T-helper 17 cell (primary cell): ENCODE measurements at places on chromosomes 3 and 15. TPM values are rescaled to one million over a fixed set of nuclear protein-coding genes. Genes with fewer than 3 reads are reported as not detected.

GRCh38 chr15:73821181-73821580 lies 52.2 kb upstream of the TBC1D21 start:
- DNase-seq: no peak
- peaks cover 43% of the 10 kb centered on the region for H3K27me3 ChIP-seq
- H3K27ac ChIP-seq: no peak overlapping the region
- H3K4me3 ChIP-seq: no peak overlapping the region
- no peaks in the 10 kb centered on the region for H3K4me1 ChIP-seq

DNA sequence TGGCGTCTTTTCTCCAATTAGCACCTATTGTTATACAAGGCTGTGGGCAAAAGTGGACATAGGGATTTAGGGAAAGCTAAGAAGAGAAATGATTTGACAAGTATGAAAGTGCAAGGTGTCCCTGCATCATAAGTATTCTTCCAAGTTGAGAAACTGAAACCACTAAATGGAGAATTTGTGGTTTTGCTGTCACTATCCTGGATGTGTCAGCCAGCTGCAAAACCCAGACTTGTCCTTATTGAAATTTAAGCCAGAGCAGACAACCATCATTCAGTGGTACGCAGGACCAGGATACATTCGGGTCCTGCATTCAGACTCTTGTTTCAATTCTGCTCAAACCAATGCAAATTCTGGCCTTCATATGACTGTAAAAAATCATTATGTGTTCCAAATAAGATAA lies 384.8 kb upstream of the TGFBR2 start:
- H3K36me3 ChIP-seq: peaks cover 2% of the 10 kb centered on the region
- no peaks in the 10 kb centered on the region for H3K4me1 ChIP-seq
- H3K27ac ChIP-seq: no peak overlapping the region
- peaks cover 11% of the 10 kb centered on the region for H3K27me3 ChIP-seq
- no peak overlapping the region for H3K4me3 ChIP-seq
- DNase-seq: no peak

DNA sequence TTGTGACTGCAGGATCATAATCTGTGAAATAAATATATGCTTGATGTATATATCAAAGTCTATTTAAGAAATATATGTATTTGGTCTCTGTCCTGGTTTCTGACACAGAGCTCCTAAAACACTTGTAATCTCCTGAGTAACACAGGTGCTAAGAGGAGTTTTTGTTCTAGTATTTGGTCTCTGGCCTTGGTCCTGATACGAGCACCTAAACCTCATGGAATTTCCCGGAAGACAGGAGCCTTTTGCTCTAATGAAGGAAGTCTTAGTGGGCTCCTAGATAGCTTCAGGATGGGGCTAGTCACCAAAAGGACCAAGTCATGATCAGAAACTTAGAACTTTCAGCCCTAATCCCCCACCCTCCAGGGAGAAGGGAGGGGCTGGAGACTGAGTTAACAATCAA lies 19.2 kb upstream of the MUSTN1 start:
- peak overlapping the region; percentile 21 for H3K27ac ChIP-seq
- H3K4me1 ChIP-seq: peaks cover 12% of the 10 kb centered on the region
- DNase-seq: no peak
- H3K36me3 ChIP-seq: peaks cover 6% of the 10 kb centered on the region
- no peaks in the 10 kb centered on the region for H3K27me3 ChIP-seq

DNA sequence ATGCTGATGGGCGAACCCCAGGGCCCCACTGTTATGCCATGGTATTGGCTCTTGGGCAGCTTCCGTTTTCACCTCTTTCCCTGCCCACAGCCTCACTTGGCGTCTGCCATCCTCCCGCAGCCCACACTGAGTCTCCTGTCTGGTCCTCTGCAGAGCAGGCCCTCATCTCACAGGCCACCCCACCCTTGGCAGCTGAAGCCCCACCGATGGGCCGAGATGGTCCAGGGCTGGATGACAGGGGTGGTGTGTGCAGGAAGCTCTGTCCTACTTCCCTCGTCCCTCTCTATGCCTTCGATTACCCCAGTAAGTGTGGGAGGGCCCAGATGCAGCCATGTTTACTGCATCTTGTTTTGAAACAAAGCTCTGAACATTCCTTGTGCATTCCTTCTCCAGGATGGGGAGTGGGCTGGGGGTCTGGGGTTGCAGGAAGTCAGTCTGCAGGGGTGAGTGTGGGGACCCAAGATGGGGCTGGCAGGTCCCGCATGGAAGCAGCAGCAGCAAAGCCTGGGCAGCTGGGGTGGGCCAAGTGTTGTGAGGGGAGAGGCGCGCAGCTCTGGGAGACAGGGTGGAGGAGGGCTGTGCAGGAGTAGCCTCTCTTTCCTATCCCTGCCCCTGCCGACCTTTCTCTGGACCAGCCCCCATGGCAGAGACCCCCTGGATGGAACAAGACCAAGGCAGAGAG lies 20.9 kb downstream of the TBC1D21 start:
- no peak for DNase-seq
- no peak overlapping the region for H3K27ac ChIP-seq
- no peak overlapping the region for H3K4me3 ChIP-seq
- H3K4me1 ChIP-seq: peaks cover 10% of the 10 kb centered on the region
- H3K27me3 ChIP-seq: peaks cover 13% of the 10 kb centered on the region
- peaks cover 5% of the 10 kb centered on the region for H3K36me3 ChIP-seq

GRCh38 chr3:15768421-15769255 lies 29.1 kb downstream of the ANKRD28 start:
- peaks cover 28% of the 10 kb centered on the region for H3K4me1 ChIP-seq
- peaks cover 5% of the 10 kb centered on the region for H3K36me3 ChIP-seq
- no peak overlapping the region for H3K27ac ChIP-seq
- no peaks in the 10 kb centered on the region for H3K27me3 ChIP-seq
- DNase-seq: no peak
- H3K4me3 ChIP-seq: no peak overlapping the region

GRCh38 chr3:143146486-143147274 lies 27.1 kb downstream of the CHST2 start:
- H3K4me1 ChIP-seq: peaks cover 1% of the 10 kb centered on the region
- no peak for DNase-seq
- H3K27ac ChIP-seq: no peak overlapping the region
- H3K27me3 ChIP-seq: peaks cover 7% of the 10 kb centered on the region

GRCh38 chr3:98592345-98592935 lies 971 bp downstream of the CPOX start:
- peak overlapping the region; percentile 91 for H3K27ac ChIP-seq
- peaks cover 3% of the 10 kb centered on the region for H3K36me3 ChIP-seq
- no peak for DNase-seq
- peak overlapping the region; percentile 99 for H3K4me3 ChIP-seq
- H3K27me3 ChIP-seq: peaks cover under 1% of the 10 kb centered on the region

- no peaks in the 10 kb centered on the region for H3K27me3 ChIP-seq
- no peak overlapping the region for H3K27ac ChIP-seq
- DNase-seq: no peak
- H3K4me1 ChIP-seq: no peaks in the 10 kb centered on the region
- no peak overlapping the region for H3K4me3 ChIP-seq
- H3K36me3 ChIP-seq: no peaks in the 10 kb centered on the region
Measured at GRCh38 chr3:129197321-129197720, 13.6 kb upstream of the CNBP start.

DNA sequence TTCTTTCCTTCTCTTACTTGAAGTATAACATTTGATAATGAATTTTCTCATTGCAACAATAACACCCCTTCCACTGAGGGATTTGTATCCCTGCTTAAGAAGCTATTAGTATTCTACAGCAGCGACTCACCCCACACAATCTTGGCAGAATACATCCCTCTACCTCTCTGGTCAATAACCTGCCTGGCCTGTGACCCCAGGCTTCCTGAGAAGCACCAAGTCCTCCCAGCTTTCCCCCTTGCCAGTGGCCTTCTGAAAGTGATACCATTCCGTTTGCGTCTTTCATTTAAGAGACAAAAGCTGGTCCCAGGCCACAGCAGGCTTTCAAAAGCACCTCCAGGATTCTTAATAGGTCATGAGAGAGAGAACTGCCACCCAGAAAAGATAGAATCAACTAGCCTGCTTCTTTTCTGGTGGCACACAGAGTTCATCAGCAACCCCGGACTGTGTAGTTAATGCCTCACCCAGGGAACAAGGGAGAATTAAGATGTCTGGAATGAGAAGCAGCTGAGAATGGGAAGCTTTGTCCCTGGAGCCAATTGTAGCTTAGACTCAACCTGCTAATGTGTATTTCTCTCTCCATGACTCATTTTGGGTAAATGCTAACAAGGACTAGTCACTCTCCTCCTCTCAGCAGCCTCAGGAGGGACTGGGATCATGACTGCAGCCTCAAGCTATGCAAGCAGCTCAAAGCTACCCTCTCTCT lies 101.0 kb upstream of the CPNE4 start:
- DNase-seq: no peak
- H3K4me1 ChIP-seq: no peaks in the 10 kb centered on the region
- peaks cover 10% of the 10 kb centered on the region for H3K27me3 ChIP-seq
- H3K4me3 ChIP-seq: no peak overlapping the region

GRCh38 chr3:162082516-162082915 lies 585.9 kb downstream of the OTOL1 start:
- H3K4me3 ChIP-seq: no peak overlapping the region
- no peak overlapping the region for H3K27ac ChIP-seq
- no peak for DNase-seq
- no peaks in the 10 kb centered on the region for H3K4me1 ChIP-seq
- no peaks in the 10 kb centered on the region for H3K27me3 ChIP-seq
- no peaks in the 10 kb centered on the region for H3K36me3 ChIP-seq

GRCh38 chr15:100901296-100901695 lies 17.9 kb upstream of the LRRK1 start:
- no peak overlapping the region for H3K27ac ChIP-seq
- DNase-seq: no peak
- no peaks in the 10 kb centered on the region for H3K36me3 ChIP-seq
- peaks cover 2% of the 10 kb centered on the region for H3K4me1 ChIP-seq
- no peak overlapping the region for H3K4me3 ChIP-seq

DNA sequence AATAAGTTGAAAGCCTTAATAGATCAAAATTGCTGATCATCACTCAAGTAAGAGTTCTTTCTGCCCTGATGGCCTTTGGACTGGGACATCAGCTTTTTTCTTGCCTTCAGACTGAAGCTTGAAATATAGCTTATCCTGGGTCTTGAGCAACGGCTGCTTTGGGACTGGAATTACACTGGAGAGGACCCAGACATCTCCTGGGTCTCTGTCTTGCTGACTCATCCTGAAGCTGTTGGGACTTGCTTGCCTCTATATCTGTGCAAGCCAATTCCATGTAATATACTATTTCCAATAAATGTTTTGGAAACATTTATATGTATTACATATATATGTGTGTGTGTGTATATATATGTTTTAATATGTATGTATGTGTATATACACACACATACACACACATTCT lies 260.2 kb downstream of the PDZRN3 start:
- H3K4me1 ChIP-seq: no peaks in the 10 kb centered on the region
- H3K36me3 ChIP-seq: no peaks in the 10 kb centered on the region
- no peaks in the 10 kb centered on the region for H3K27me3 ChIP-seq
- DNase-seq: no peak

DNA sequence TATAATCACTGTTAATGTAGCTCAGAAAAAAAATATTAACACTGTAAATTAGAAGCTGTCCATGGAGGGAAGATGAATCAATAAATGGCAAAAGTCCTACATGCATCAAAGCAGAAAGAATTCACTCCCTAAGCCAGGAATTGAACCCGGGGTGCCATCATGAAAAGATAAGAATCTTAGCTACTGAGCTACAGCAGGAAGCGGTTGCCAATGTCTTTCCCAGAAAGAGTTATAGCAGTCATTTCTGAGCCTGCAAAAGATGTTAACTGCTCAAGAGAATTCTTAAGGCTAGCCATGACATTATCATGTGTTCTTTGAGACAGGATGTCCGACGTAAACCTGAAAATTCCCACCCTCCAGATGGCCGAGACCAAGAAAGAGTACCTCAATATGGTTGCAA lies 47.4 kb upstream of the MKRN3 start:
- no peaks in the 10 kb centered on the region for H3K27me3 ChIP-seq
- H3K36me3 ChIP-seq: no peaks in the 10 kb centered on the region
- H3K4me1 ChIP-seq: no peaks in the 10 kb centered on the region
- H3K4me3 ChIP-seq: no peak overlapping the region

- no peaks in the 10 kb centered on the region for H3K4me1 ChIP-seq
- no peak overlapping the region for H3K4me3 ChIP-seq
- DNase-seq: no peak
- no peaks in the 10 kb centered on the region for H3K27me3 ChIP-seq
- peaks cover 1% of the 10 kb centered on the region for H3K36me3 ChIP-seq
Measured at GRCh38 chr3:110414855-110415254, 656.8 kb upstream of the NECTIN3 start.

GRCh38 chr3:42266085-42266484 lies at the start of gene CCK:
CCK (minus strand) TSS chr3:42266185; CDS start chr3:42263630, 2,555 bp downstream.
- peaks cover 6% of the 10 kb centered on the region for H3K36me3 ChIP-seq
- no peak within 1 kb of the TSS for H3K27ac ChIP-seq
- peaks cover 6% of the 10 kb centered on the region for H3K4me1 ChIP-seq
- no peak for DNase-seq
- H3K4me3 ChIP-seq: no peak within 1 kb of the TSS
- peaks cover 76% of the 10 kb centered on the region for H3K27me3 ChIP-seq

- peaks cover 45% of the 10 kb centered on the region for H3K4me1 ChIP-seq
- peak overlapping the region; percentile 79 for H3K27ac ChIP-seq
- H3K36me3 ChIP-seq: no peaks in the 10 kb centered on the region
- H3K27me3 ChIP-seq: no peaks in the 10 kb centered on the region
- DNase-seq: no peak
Measured at GRCh38 chr3:45994419-45995235, 997 bp downstream of the FYCO1 start.

DNA sequence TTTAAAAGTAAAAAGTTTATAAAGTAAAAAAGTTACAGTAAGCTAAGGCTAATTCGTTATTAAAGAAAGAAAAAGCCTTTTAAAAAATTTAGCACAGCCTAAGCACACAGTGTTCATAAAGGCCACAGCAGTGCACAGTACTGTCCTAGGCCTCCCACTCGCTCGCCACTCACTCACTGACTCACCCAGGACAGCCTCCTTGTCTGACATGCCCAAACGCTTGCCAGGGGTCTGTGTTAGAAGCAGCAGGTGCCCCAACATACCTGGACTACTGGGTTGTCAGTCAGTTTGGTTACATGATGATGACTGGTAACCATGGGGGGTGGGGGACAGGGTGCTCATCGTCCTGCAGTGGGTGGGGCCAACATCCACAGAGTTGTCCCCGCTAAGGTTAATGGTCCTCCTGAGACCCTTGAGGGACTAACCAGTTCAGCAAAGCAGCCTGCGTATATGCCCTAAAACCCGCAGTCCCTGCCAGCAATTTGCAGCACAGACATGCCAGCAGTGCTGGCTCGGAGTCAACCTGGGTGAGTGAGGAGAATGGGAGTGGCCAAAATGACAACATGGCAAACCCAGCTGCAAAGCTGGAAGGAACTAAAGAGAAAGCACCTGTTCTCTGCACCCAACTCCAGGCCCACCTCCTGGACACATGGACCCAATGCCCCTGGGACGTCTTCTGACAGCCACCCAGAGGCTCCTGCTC lies 49.2 kb downstream of the CYFIP1 start:
- no peak overlapping the region for H3K4me3 ChIP-seq
- H3K4me1 ChIP-seq: no peaks in the 10 kb centered on the region
- DNase-seq: no peak
- H3K36me3 ChIP-seq: no peaks in the 10 kb centered on the region
- H3K27me3 ChIP-seq: no peaks in the 10 kb centered on the region

- H3K36me3 ChIP-seq: peaks cover 5% of the 10 kb centered on the region
- no peak for DNase-seq
- no peaks in the 10 kb centered on the region for H3K27me3 ChIP-seq
- no peak overlapping the region for H3K4me3 ChIP-seq
- H3K4me1 ChIP-seq: peaks cover 62% of the 10 kb centered on the region
Measured at GRCh38 chr15:88631464-88632028, 7.3 kb upstream of the ISG20 start.

Gene GOLGA6B
- total RNA-seq: not detected

Gene CCDC12
- total RNA-seq: 67.6 TPM

Gene VPS13C
- 116 TPM for total RNA-seq

Gene DUOX2
- total RNA-seq: 0.27 TPM

Gene OXTR
- 0.44 TPM for total RNA-seq

Gene PP2D1
- not detected for total RNA-seq

Gene BNIP2
- 97.3 TPM for total RNA-seq

Gene PXK
- total RNA-seq: 20.1 TPM

Gene LYZL4
- total RNA-seq: not detected
